Adrenal gland (tissue), 19 donors: ENCODE measurements at places on chromosomes 1 and 21. TPM values are rescaled to one million over a fixed set of nuclear protein-coding genes. Genes with fewer than 3 reads are reported as not detected.

DNA sequence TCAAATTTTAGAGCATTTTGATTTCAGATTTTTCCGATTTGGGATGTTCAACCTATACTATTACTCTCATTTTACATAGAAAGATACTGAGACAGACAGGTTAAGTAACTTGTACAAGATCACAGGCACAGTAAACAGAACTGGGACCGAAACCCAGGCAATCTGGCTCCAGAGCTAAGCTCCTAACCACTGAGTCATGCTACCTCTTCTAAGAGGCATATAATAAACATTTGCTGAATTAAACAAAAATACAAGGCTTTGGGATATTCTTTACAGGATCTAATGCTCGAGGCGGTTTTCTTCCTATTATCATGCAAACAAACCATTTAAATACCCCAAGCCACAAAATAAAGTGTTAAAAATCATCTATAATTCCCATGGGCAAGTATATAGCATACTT, 50.3 kb downstream of the MCOLN2 start:
- H3K4me3 ChIP-seq, result no peak overlapping the region
- peaks cover 12% of the 10 kb centered on the region for H3K4me1 ChIP-seq
- no peaks in the 10 kb centered on the region for H3K27me3 ChIP-seq
- H3K27ac ChIP-seq, result peak overlapping the region; percentile 84
- DNase-seq, result no peak

DNA sequence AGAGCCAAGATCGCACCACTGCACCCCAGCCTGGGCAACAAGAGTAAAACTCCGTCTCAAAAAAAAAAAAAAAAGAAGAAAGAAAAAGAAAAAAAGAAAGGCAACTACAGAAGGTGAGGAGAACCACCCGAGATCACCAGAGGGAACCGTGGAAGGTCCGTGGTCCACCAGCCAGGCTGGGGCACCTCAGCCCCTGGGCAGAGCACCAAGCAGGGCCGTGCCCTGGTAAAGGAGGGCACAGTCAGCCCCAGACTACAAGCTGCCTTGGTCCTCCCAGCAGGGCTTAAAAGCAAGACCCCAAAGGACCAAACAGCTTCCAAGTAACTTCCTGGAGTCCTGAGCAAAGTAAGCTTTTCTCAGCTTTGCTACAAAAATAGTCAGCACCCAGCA, 8.8 kb upstream of the SAMD11 start:
- H3K4me1 ChIP-seq, result peaks cover 29% of the 10 kb centered on the region
- no peak overlapping the region for H3K27ac ChIP-seq
- H3K27me3 ChIP-seq, result peaks cover 67% of the 10 kb centered on the region
- H3K4me3 ChIP-seq, result no peak overlapping the region
- DNase-seq, result no peak
- H3K36me3 ChIP-seq, result no peaks in the 10 kb centered on the region

GRCh38 chr1:214520544-214521165, 30.7 kb downstream of the PTPN14 start:
- no peak overlapping the region for H3K27ac ChIP-seq
- DNase-seq, result no peak
- no peak overlapping the region for H3K4me3 ChIP-seq
- H3K4me1 ChIP-seq, result peaks cover 15% of the 10 kb centered on the region
- H3K36me3 ChIP-seq, result no peaks in the 10 kb centered on the region

The USP33 gene
- 90.6 TPM for total RNA-seq

The LY9 gene
- 0.17 TPM for total RNA-seq

The CD2 gene
- 6.7 TPM for total RNA-seq

The MAN1C1 gene
- 2.7 TPM for total RNA-seq

- H3K4me3 ChIP-seq, result no peak overlapping the region
- no peak for DNase-seq
- peaks cover 23% of the 10 kb centered on the region for H3K4me1 ChIP-seq
- no peak overlapping the region for H3K27ac ChIP-seq
- no peaks in the 10 kb centered on the region for H3K36me3 ChIP-seq
These were observed 15.0 kb upstream of the LEMD1 start for GRCh38 chr1:205436776-205437410.

The CASQ1 gene
- total RNA-seq, result not detected

- no peak overlapping the region for H3K27ac ChIP-seq
- no peaks in the 10 kb centered on the region for H3K27me3 ChIP-seq
- no peak for DNase-seq
- H3K4me3 ChIP-seq, result no peak overlapping the region
These were observed 65.0 kb upstream of the IRF2BP2 start for GRCh38 chr1:234675006-234675405.

The NES gene
- total RNA-seq, result 22.9 TPM

- peaks cover 6% of the 10 kb centered on the region for H3K27me3 ChIP-seq
- no peak overlapping the region for H3K27ac ChIP-seq
- H3K4me1 ChIP-seq, result no peaks in the 10 kb centered on the region
- no peaks in the 10 kb centered on the region for H3K36me3 ChIP-seq
These were observed 119.7 kb downstream of the ZNF326 start for GRCh38 chr1:90114521-90115141.

DNA sequence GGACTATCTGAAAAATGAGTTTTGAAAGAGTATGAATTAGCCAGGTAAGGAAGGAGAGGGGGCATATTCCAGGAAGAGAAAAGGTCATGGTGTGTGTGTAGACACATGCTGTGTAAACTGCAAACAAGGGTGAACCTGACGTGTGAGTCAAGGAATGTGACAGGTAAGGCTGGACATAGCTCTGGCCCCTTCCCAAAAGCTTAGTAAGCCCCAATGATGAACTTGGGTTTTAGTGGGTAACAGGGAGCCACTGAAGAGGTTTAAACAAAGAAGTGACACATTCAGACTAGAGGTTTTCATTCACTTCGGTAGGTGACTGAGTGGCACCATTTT, 36.7 kb downstream of the EGLN1 start:
- no peak overlapping the region for H3K4me3 ChIP-seq
- no peak for DNase-seq
- no peaks in the 10 kb centered on the region for H3K27me3 ChIP-seq
- H3K27ac ChIP-seq, result no peak overlapping the region
- H3K4me1 ChIP-seq, result peaks cover 24% of the 10 kb centered on the region
- no peaks in the 10 kb centered on the region for H3K36me3 ChIP-seq

DNA sequence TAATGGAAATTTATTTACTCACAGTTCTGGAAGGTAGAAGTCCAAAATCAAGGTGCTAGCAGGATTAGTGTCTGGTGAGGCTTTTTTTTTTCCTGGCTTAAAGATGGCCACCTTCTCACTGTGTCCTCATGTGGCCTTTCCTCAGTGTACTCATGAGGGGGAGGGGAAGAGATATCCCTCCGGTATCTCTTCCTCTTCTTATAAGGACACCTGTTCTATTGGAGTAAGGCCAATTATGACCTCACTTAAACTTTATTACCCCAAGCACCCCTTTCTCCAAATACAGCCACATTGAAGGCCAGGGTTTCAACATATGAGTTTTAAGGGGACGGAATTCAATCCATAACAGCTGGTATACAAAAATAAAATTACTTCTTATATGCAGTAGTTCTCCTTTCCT, 203.7 kb upstream of the C1orf87 start:
- H3K27me3 ChIP-seq, result no peaks in the 10 kb centered on the region
- no peak for DNase-seq
- H3K4me1 ChIP-seq, result no peaks in the 10 kb centered on the region
- H3K36me3 ChIP-seq, result no peaks in the 10 kb centered on the region
- no peak overlapping the region for H3K4me3 ChIP-seq
